ENCODE measurements at places on chromosomes 1 and 21.

GRCh38 chr1:66124670-66125069 is 332.0 kb downstream of the PDE4B start:
- no peak for DNase-seq

DNA sequence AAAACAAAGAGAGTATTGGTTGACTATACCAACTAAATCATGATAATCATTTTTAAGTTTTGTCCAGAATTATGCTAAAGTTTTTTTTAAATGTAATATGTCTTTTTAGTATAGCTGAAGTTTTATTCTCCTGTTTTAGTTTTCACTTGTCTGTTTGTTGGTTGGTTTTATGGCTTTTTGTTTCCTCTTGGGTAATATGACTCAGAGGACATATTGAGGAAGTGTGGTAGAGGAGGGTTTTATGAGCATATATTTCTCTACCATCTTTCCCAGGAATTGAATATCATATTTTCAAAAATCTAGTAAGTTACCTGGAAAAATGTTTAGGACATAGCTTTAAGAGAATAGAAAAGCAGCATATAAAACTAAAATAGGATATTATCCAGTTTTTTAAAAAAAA is 68.6 kb upstream of the MCOLN3 start:
- no peak for DNase-seq

- DNase-seq, result no peak
Measured at GRCh38 chr1:197485790-197486189, 217.7 kb downstream of the CRB1 start.

- no peak for DNase-seq
Measured at GRCh38 chr1:85427331-85427730, 37.6 kb downstream of the DDAH1 start.

DNA sequence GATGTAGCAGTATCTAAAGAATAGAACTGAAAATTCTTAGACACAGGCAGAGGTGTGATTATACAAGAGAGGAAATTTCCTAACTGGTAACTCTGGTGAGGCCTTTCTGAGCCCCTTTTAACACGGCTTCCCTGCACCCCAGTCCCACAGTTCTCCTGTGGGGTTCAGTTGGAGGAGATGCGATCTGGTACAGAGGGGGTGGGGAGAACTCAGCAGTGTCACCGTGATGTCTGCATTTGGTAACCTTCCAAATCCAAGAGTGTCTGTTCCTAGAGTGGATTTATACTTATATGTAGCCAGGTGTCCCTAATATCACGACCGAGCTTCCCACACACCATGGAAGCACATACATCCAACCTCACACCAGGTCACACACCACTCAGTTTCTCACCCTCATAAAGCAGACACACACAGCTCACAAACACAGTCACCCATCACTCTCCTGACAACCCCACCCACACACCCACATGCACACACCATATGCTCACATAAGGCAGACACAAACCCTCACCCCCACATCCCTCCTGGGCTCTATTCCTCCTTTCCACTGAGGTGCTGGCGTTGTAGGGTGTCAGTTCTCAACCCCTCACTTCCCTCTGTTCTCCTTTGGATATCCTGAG is 48.5 kb downstream of the RHBG start:
- no peak for DNase-seq

DNA sequence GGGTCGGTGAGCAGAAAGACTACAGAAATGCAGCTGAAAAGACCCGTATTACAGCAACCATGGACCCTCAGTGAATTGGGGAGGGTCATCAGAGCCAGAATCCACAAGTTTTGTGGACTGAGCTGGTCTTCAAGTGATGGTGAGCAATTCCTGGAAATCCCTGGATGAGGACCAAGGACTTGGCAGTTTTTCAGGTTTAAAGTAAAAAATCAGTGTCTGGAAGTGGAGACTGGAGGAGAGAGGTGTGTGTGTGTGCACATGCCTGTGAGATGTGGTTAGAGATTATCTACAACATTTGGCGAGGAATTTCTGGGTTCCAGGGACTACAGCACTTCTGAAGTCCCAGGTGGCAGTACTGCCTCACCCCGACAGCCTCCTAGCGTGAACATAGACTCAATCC is 56.4 kb downstream of the KIRREL1 start:
- no peak for DNase-seq

DNA sequence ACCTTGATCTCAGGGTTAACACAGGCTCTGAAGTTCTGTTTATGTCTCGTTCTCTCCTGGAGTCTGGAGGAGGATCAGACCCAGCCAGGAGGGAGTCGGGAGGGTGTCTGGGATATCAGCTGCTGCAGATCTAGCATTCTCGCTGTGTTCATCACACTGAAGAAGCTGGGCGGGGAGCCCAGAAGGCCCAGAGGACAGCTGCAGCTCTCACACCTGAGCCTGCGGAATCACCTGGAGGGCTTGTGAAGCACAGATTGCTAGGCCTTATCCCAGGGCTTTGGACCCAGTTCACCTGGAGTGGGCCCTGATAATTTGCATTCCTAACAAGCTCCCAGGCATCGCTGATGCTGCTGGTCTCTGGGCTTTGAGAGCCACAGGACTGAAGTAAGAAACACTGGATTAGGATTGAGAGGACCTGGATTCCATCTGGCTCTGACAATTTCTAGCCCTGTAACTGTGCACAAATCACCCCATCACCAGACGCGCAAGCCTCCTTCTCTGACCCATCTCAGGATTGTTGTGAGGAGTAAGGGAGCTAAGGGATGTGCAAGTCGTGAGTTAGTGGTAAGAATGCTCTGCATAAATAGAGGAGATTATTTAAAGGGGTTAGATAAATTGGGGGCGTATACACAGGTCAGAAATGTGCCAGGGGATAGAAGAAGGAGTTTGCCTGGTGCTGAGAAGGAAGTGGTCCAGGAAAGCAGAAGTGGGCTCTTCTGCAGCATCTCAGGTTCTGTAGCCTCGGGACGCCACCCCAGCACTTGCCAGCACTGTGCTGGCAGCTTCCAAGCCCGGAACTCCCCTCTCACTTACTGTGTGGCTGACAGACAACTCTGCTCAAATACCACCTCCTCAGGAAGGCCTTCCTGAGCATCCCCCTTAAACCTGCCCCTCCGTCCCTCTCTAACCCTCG is 19.1 kb downstream of the ABCA4 start:
- DNase-seq, result no peak

DNA sequence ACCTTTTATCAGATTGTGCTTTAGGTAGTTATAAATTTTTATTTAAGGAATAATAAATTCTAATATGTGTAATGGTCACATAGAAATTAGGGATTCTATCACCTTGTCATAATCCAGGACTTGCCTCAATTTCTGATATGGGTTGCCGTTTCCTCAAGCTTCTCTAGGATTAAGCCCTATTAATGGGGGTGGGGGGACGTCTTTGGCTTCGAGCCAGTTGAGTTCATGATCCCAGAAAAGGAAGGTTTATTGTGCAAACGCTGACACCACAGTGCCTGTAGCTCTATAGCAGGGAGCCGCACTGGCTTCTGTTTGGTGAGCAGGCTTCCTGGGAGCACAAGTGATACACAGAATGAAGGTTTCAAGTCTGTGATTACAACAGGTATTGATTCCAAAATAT is 22.0 kb upstream of the VAMP3 start:
- no peak for DNase-seq

- DNase-seq, result no peak
Measured at GRCh38 chr1:111234866-111235265, 7.4 kb downstream of the CHI3L2 start.

DNA sequence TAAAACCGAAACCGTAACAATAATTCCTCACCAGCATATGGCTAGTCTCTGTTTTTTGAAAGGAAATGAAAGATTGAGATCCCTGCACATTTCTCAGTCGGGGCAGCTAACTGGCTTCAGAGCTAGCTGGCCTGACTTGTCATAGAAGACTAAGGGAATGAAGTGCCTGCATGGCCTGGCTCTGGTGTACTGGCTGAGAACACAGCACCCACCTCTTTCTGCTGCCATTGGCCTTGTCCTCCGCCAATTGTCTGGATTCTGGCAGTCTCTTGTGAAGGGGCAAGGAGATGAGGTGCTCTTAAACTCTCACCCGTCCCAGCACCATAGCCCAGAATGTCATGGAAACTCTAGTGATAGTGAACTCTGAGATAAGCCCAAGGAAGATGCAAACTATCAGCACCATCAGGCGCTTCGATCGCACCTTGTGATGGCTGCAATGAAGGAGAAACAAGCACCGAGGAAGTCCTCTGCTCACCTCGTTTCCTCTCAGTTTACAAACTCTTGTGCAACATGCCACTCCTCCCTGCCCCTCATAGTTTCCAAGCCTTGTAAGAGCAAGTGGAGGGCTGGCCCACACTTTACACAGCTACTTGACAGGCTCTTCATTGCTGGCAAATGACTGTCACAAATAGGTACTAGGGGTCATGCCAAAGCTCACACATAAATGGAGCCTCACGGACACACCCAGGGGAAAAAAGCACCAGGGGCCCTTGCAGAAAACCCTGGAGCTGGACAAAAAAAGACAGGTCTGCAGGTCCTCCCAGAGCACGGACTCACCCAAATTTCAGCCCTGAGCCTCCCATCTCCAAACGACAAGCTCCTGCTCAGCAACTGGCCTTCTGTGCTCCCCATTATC is 16.4 kb downstream of the INPP5B start:
- DNase-seq, result peak; percentile 41

GRCh38 chr1:35576061-35576765 is 3.1 kb downstream of the TFAP2E start:
- no peak for DNase-seq

DNA sequence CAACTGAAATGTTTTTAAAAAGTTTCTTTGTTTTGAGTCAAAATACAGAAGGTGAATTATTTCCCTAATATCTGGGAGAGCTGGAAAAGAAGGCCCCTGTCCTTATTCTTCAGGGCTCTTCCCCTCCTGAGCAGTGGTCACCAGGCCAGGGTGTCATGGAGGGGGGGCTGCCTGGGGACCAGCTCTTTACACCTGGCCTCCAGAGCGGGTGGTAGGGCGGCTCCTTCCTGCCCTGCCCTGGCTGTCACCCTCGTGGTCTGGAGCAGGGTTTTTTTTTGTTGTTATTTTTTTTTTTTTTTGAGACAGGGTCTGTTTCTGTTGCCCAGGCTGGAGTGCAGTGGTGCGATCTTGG is 6.6 kb downstream of the SKI start:
- DNase-seq, result no peak

- DNase-seq, result no peak
Measured at GRCh38 chr1:240800291-240800690, 188.3 kb upstream of the GREM2 start.

DNA sequence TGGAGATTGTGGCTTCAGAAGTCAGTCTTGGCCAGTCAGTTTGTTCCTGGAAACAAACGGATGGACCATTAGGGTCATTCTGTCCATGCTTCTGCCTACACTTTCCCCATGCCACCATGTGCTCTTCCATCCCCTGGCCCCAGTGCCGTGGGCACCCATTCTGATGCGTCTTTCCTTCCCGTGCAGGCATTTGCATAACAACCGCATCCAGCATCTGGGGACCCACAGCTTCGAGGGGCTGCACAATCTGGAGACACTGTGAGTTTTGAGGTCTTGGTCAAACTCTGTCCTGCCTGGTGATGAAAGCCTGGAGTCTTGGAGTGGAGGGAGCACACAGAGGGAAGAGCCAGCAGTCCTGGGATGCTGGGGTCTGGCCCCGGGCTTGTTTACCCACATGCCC is 61.1 kb downstream of the UBE2T start:
- no peak for DNase-seq

DNA sequence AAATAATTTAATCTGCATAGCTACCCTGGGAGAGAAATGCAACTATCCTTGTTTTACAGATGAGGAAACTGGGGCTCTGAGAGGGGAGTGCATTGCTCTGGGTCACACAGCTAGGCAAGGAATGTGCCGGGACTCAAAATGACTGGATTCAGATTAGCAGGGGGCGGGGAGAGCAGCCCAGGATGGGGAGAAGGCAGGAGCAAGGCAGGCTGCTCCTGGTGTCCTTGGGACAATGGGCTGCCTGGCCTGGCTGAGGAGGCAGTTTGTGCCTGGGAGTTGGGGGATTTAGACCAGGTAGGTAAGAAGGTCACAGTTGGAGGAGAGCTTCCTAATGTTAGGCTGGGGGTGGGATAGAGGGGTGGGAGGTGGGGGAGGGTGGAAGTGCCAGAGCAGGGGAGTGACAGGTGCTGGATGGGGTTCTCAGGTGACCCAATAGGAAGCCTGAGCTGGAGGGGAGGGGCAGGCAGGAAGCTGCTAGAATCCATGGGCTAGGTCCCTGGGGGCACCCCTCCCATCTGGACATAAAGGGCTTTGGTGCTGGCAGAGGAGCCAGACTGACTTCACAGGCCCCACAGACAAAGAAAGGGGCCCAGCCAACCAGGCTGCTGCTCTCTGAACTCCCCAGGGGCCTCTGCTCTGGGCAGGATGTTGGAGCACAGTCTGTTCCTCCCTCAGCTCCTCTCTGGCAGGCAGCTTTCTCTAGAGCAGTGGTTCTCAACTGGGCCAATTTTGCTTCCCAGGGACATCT is 29.0 kb downstream of the TRIM62 start:
- no peak for DNase-seq

DNA sequence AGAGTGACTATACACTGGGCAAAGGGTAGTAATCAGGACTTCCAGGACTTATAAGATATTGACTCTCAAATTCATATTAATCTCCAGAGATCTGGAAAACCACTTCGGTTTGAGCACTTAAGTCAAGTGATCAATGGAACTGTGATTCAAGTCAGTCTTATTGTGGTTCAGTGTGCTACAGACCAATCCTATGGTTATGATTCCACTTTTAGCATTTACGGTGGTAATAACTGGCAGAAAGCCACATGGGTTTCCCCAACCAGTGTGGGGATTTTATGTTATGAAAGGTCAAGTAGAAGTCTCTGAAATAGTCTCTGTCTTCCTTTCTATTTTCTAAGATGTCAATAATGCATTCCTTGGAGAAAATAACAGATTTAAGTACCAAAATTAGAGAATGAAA is 151.3 kb upstream of the NEGR1 start:
- no peak for DNase-seq

DNA sequence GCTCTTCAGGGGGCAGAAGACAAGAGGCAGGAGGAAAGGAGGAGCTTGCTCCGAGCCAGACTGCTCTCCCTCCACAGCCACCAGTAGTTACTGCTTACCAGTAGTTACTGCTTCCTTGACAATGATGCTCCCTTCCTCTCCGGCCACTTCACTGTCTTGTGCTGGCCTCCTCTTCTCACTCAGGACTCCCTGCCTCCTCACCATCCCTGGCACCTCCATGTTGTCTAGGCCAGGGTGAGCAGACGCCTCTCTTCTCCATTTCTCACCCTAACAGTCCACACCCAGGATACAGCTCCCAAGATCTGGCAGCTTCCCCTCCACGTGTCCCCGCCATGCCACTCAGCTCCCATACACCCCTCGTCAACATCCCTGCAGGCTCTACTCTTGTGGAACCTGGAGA is 82.4 kb upstream of the TLR5 start:
- no peak for DNase-seq

- DNase-seq, result no peak
Measured at GRCh38 chr1:167627865-167628641, 2.0 kb upstream of the RCSD1 start.

DNA sequence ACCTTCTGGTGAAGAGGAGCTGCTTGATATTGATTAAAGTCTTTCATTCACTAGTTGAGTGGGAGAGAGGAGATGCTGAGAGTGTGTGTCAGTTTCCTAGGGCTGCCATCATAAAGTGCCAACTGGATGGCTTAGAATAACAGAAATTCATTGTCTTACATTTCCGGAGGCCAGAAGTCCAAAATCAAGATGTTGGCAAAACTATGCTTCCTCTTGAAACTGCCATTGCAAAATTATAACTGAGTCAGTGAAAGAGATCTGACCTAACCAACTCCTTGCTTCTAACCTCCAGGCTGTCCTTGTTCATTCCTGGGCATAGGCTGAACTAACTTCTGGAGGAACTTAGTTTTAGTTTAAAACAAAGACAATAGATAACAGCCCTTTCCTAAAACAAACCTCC is 47.1 kb downstream of the PTGS2 start:
- no peak for DNase-seq

- no peak for DNase-seq
Measured at GRCh38 chr1:35345439-35345981, 77.0 kb downstream of the ZMYM4 start.

- no peak for DNase-seq
Measured at GRCh38 chr1:116104667-116105066, 6.5 kb upstream of the MAB21L3 start.
